ENCODE measurements at places on chromosomes 2 and 18. TPM values are rescaled to one million over a fixed set of nuclear protein-coding genes. Genes with fewer than 3 reads are reported as not detected.

DNA sequence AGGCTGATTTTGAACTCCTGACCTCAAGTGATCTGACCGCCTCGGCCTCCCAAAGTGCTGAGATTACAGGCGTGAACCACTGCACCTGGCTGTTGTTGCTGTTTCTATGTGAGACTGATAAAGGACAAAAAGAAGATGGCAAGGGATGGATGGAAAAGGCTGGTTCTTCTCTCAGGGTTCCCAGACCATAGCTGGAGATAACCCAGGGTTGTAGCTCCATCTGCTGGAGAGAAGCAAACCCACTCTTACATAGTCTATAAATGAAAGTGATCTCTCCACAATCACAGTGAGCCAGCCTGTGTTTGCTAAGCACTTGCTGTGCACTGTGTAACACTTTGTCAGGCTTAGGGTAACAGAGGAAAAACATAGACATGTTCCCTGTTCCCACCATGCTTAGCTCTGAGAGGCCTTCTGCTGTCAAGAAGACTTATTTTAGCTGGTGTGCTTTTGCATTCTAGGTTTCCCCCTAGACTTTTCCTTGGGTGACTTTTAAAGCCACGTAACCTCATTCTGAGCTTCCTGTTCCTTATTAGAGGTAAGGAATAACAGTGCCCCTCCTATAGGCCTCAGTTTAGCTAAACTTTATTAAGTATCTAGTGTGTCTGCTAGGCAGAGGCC, 49.7 kb downstream of the LIMS1 start:
- DNase-seq, result peak; percentile 66

- DNase-seq, result no peak
Measured at GRCh38 chr2:96800061-96801004, 15.7 kb upstream of the CNNM3 start.

DNA sequence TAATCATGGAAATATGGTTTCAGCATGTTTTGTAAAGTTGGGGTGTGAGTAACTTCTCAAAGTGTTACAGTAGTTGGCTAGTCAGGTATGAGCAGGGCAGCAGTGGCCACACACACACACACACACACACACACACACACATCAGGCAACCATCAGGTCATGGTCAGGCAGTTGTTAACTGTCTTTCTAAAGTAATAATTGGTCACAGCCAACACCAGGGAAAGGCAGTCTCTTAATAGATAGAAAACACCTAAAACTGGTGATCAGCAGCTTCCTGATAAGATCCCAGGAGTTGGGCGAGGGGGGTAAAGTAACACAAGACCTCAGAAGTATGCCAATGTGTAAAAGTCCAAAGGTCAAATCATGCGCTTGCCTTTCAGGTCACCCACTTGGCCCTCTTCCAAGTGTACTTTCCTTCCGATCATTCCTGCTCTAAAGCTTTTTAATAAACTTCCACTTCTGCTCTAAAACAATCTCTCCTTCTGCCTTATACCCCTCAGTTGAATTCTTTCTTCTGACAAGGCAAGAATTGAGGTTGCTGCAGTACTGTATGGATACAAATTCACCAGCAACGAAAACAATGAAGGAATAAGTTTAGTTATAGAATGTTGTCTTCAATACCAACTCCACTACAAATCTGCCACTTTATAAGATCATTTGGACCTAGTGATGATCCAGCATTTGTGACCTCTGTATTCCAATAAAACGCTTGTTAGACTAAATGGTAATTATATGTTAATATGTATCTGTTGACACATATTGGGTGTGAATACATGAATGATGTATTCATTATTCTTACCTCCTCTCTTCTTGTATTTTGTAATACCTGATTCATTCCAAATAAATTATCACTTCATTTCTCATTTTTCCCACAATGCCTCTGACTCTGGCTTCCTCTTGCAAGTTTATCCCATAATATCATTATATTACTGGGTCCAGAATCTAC, 254.3 kb downstream of the METTL4 start:
- no peak for DNase-seq

- DNase-seq, result no peak
Measured at GRCh38 chr2:9762941-9763340, 80.3 kb upstream of the TAF1B start.

- DNase-seq, result no peak
Measured at GRCh38 chr18:63150942-63151421, 168.6 kb downstream of the BCL2 start.

DNA sequence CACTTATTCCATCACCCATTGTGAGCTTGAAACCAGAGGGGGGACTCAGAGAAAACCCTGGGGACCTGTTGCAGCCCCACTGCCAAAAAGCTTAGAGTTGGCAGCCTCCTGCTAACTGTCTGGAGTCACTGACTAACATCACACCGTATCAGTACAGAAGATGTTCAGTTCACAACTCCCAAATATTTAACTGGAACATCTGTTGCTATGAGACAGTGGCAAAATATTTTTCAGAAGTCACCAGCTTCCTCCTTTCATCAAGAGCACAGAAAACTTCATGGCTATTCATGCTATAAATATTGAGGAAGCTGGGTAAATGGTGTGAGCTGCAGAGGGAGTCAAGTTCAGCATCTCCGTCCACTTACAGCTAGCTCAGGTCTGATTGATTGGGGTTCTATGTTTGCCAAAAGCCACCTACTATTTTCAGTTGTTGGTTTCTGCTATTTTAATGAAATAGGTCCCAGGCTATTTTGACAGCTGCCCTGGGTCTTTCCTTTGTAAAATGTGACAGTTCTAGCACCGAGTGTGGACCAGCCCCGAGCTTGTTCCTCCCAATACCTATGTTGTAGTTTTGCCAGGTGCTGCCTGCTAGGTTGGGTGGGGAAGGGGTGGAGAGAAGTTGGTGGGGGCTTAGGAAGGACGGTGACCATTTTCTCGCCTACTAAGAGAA, 9.8 kb downstream of the TUBB6 start:
- no peak for DNase-seq

DNA sequence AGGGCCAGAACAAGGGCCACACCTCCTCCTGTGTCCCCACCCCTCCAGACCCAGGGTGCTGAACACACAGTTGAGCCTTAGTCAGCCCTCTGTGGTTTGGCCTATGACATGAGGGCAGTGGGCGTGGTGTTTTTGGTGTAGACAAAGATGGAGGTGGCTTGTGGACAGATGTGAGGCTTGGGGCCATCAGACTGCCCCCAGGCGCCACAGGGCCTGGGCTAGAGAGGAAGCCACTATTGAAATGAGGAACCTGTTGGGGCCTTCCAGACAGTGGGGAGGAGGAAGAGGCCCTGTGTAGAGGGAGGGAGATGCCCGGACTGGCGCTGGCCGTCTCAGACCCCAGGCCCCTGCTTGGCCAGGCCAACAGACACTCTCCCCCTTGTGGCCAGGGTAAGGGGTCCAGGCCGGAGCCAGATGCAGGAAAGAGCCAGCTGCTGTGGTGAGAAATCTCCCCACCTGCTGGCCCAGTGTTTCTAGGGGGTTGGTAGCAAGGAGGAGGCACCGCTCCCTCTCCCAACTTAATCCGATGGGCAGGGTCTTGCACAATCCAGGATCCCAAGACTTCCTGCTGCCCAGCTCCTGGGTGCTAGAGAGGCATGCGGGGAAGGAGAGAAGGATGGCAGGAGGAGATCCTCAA, 53.8 kb downstream of the SMAD7 start:
- DNase-seq, result no peak

CUL3 gene
- total RNA-seq, result 70.5 TPM

LRATD1 gene
- total RNA-seq, result not detected

PTPRM gene
- 8.7 TPM for total RNA-seq

ANKRD30BL gene
- not detected for total RNA-seq

Data from naive thymus-derived CD4-positive, alpha-beta T cell (primary cell).